ENCODE measurements at places on chromosomes 16 and 17.

DNA sequence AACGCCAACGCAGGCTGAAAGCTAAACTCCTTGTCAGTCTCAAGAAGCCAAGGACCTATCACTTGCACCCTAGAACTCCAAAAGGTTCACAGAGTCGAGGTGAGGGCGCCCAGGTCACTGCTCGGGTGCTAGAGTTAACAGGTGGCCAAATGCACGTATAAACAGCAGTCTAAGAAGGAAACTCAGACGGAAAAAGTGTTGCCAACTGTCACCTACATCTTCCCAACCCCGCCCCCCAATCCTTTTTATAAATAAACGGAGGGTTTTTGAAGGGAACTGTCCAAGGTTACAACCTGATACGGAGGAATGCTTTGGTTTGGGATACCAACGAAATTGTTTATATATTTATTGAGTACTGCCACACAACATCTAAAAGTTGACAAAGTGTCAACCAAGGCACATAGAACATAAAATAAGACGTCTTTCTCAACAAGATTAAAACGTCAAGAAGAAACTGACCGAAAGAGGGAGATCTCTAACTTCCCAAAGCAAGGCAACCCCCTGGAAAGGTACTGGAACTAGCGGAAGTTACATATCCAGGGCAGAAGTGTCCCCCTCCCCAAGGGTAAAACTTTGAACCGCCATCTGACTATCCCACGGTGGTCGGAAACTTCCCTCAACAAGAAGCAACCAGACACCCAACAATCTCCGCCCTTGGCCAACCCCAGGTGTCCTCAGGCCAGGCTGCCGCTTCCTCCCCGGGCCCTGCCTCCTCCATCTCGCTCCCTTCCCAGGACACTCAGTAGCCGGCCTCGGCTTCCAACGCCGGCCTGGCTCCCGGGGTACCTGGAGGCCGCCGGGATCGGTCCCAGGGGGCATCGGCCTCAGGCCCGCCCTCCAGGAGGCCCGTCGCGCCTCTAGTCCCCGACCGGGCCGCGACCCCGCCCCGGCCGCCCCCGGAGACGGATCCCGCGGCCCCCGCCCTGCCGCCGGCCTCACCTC, 982 bp downstream of the SPAG9 start:
- DNase-seq = peak; percentile 53

- DNase-seq = no peak
Measured at GRCh38 chr16:89658221-89658879, 714 bp downstream of the SPATA33 start.

- no peak for DNase-seq
Measured at GRCh38 chr17:5282642-5283217, 646 bp downstream of the RABEP1 start.

DNA sequence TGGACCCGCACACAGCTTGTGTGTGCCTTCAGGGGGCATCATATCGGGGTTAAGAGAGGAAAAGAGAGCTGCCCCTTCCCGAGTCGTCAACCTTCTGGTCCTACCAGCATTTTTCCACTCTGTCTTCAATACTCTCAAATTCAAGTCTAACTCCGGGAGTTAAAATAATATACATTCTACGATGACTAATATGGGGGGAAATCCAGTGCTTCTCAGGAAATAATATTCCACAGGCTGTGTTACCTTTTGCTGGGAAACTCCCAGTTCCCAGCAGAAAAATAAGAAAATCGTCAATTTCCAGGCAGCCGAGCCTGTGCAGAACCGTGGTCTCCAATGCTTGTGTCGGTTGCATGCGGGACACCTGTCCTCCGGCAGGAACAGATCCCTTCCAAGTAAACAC, 105.0 kb upstream of the FOXF1 start:
- no peak for DNase-seq

DNA sequence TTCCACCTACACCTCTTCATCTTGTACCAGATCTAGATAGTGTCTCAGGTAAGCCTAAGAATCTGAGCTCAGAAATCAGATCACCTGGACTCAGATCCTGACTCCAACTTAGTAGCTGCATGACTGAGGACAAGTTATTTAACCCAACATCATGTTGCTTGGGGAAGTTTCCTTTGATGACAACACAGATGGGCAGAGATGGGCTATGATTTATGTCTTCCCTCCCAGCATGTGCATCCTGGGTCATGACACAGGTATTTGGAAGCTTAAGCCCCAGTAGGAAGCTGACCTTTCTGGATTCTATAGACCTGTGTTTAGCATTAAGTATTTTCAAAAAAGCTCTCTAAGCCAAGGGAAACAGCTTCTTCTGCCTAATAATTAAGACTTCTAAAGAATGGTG, 12.4 kb upstream of the HEATR6 start:
- DNase-seq = no peak

GRCh38 chr17:72169823-72170222, 49.0 kb downstream of the SOX9 start:
- no peak for DNase-seq

DNA sequence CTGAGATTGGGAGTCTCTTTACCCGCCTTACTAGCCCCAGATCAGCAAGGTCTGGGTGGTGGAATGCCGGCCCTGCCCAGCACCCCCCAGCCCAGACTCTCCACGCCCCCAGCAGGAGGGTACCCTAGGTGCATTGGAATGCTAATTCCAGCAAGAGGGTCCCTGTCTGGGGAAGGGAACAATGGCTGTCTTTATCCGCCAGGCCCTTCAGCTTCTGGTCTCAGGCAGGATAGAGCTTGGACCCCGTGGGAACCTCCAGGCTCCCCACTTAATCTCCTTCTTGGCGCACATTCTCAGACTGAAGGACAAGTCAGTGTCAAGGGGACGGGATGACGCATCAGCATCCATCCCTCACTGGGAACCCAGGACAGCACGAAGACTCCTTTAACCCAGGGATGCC, 85.1 kb downstream of the LITAF start:
- DNase-seq = no peak

GRCh38 chr16:72847187-72848027, 200.5 kb downstream of the ZFHX3 start:
- no peak for DNase-seq
